ENCODE measurements at places on chromosomes 16 and 17. TPM values are rescaled to one million over a fixed set of nuclear protein-coding genes. Genes with fewer than 3 reads are reported as not detected.

Gene OR4D1
- total RNA-seq: not detected

Gene ETV4
- 3.0 TPM for total RNA-seq

Gene KRTAP4-7
- total RNA-seq: 11.4 TPM

Gene METTL2A
- 20.1 TPM for total RNA-seq

Gene CHST6
- 0.69 TPM for total RNA-seq

Gene HIC1
- 13.5 TPM for total RNA-seq

Gene TLCD2
- total RNA-seq: 4.6 TPM

All from skin of body (tissue), 3 donors.